ENCODE measurements at places on chromosomes 3 and 15.

GRCh38 chr15:88089024-88089620, 167.4 kb downstream of the NTRK3 start:
- DNase-seq, result no peak

DNA sequence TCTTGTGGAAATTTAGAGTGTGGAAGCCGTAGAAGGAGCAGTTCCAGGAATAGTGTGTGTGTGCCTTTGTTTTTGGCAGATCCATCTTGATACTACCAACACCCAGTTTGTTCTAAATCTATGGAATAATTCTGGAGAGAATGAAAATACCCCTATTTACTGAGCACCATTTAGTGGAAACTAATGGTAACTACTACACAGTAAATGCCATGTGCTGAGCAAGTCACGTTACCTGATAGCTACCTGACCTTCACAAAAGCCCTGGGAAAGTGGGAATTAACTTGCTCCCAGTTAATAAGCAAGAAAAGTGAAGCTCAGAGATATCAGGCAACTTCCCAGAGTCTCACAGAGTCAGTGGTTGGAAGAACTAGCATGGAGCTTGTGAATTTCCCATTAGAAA, 137.7 kb downstream of the ARPP21 start:
- DNase-seq, result no peak

DNA sequence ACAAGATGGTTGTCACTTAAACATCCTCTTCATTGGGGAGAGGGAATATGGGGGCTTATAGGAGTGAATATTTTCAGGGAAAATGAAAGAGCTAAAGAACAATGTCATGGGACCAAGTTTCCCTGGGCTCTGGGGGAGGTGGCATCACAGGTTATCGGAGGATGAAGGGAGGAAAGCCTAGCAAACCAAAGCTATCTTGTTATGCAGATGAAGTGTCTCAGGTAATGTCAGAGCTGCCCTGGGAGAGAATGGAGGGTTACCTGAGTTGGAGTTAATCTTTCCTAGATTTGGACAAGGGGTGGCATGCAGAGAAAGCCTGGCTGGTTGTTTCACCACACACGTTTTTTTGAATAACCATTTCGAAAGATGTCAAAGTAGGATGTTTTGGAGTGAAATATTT, 308.1 kb upstream of the ATP10A start:
- no peak for DNase-seq

DNA sequence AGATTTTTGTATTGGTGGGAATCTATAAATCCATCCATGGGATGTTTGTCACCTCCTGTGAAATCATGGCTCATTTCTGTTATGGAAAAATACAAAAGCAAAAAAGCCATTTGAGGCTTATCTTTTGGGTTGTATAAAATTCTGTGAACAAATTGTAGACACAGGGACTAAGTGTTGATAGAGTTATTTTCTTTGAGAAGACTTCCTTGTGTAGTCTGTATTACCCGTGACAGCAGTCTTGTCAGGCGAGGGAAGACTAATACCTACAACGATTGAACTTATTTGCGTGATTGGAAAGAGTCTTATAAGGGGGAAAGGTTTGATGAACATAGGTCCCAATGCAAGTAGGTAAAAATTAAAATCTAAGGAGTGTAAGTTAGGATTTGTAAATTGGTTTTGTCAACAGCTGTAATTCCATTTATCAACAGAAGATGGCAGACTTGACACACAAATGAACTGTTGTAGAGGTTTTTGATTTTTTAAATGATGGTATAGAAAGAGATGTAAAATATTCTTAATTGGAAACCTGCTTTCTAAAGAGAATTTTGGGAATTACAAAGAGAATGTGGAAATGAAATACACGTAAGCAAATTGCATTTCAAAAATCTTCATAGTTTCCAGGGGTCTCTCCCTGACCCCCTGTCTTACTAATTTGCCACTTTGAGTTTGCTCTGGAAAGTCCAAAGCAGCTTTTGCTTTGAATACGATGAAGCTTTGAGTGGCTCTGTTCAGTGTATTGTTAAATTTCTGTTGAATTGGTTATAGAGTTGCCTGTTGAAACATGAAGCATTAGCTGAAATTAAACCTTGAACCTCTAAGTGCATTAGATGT, 33.2 kb downstream of the SLC25A26 start:
- no peak for DNase-seq

DNA sequence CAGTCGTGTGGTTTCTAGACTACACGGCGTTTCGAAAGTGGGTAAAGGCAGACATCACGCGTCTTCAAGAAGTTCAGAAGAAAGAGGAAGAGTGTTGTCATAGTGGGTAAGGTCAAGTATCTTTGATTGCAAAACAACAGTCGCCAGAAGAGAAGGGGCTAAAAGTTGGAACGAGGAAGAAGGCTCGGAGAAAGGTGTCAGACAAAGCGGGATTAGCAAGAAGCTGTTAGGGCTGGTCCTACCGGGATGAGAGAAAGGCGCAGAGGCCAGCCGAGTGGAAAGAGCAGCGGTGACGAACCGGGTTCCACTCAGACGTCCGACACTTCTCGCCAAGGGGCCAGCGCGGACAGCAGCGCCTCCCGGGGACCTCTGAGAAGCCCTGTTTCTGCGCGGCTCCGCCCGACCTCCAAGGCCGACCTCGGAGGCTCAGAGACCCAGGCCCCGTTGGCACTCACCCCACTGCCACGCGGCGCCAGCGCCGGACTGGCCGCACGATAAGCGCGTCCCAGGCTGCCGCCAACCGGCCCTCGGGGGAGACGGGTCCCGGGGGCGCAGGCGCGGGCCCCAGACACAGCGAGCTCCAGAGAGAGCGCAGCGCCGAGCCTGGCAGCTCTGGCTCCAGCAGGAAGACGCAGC, 436 bp downstream of the ADPGK start:
- peak; percentile 49 for DNase-seq

- DNase-seq, result no peak
These were observed 217.4 kb upstream of the CD96 start for GRCh38 chr3:111324645-111325044.

DNA sequence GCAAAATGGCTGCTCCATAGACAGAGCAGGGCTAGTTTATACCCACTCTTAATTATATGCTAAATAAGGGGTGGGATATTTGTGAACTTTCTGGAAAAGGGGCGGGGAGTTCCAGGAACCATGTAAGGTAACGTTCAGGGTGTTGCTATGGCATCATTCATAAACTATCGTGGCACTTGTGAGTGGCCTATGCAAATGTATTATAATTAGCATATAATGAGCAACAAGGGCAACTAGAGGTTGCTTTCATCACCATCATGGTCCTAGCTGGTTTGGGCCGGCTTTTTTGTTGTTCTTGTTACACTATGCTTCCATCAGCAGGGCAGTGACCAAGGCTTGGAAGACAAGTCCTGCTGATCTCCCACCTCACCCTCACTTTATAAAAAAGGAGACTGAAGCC, 43.2 kb upstream of the FGD5 start:
- no peak for DNase-seq

DNA sequence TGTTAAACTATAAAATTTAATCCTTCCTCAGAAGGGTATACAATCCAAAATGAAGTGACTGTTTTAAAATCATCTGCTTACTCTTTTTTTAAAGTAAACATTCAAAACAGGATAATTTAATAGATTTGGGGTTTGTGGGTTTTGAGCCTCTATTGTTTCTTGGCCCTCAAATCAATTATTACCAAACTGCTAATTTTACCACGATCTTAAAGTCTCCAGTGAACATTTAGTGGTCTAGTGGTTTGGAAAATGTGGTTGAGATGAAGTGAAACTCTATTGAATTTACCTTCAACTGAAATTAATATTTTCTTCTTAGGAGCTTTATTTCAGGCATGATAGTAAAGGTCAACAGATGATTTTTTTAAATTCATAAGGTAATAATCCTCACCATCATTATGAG, 11.2 kb upstream of the ATP11B start:
- no peak for DNase-seq

GRCh38 chr3:108201258-108201657, 21.0 kb downstream of the IFT57 start:
- no peak for DNase-seq

- no peak for DNase-seq
These were observed 468.0 kb upstream of the GBE1 start for GRCh38 chr3:82229397-82229796.

GRCh38 chr15:35834866-35835265, 288.9 kb upstream of the DPH6 start:
- no peak for DNase-seq

- DNase-seq, result no peak
These were observed 235.8 kb upstream of the ARHGEF26 start for GRCh38 chr3:153885359-153885758.

DNA sequence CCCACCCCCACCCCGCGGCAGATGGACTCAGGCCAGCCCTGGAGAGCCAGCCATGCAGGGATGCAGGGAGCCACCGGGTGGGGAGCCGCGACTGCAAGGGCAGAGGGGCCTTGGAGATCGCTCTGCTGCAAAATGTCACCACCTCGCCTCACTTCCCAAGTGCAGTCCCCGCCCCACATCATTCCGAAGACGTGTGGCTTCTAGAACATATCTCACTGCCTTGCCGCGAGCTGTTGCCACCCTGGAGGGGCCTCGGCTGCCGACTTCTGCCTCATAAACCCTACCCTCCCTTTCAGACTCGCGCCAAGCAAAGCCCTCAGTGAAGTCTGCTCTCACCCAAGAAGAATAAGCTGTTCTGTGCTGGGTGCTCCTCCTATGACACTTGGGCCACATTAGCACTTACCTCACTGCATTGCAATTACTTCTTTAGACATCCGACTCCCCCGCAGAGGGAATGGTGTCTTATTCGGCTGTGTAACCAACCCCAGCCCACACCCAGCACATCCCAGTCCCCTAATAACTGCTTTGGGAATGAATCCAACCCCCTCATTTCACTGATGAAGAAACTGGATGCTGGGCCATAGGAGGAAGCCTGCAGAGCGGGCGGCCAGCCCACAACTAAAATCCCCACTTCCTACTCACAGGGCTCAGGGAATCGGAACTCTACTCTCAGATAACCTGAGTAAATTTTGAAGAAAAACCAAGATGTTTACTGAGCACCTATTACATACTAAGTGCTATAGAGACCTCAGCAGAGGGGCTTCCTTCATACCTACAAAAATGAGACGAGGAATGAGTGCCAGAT, 8.6 kb downstream of the TLE3 start:
- DNase-seq, result no peak

DNA sequence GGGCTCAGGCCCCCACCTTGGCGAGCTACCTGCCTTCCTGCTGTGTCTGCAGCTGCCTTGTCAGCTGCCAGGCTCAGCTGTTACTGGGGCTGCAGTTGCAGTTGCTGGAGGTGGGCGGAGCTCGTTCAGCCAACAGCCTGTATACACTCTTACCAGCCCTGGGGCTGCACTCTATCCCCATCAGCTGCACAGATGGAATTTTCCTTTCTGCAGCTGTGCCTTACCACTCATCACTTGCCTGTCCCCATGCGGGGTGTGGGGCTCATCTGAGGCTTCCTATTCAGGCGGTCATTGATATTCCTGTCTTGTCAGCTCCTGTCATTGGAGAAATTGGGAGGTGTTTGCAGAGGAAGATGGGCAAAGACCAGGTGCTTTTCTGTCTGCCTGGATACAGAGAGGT, 9.1 kb upstream of the SYN2 start:
- no peak for DNase-seq

GRCh38 chr3:25940935-25941334, 151.0 kb downstream of the OXSM start:
- DNase-seq, result no peak

- DNase-seq, result no peak
These were observed 753.4 kb upstream of the CFAP20DC start for GRCh38 chr3:59803268-59803667.

GRCh38 chr3:101484805-101485620, 28.0 kb downstream of the SENP7 start:
- DNase-seq, result no peak

DNA sequence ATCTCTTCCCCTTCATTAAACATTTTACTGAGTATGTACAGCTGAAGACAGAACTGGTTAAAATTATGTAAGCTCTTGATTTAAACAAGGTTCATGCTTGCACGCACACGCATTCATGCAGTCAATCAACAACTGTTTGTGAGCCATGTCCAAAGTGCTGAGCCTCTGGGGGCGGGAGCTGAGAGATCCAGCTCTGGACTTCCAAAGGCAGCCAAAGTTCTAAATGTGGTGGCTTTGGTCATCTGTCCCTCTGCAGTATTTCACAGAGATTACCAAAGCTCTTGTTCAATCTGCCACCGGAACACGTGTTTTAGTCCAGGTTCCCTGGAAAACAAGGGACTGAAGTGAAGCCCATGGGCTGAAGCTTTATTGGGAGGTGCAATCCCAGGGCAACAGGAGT, 52.4 kb upstream of the SNRPA1 start:
- DNase-seq, result no peak

DNA sequence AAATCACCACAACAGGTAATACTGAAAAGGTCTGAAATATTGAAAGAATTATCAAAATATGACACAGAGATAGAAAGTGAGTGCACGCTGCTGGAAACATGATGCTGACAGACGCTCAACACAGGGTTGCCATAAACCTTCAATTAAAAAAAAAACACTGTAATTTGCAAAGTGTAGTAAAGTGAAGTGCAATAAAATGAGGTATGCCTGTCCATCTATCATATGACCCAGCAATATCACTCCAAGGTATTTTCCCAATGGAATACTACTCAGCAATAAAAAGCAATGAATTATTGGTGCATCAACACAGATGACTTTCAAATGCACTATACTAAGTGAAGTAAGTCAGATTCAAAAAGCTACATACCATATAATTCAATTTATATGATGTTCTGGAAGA, 47.6 kb upstream of the SLC12A8 start:
- no peak for DNase-seq

- no peak for DNase-seq
These were observed 127.6 kb downstream of the RYR3 start for GRCh38 chr15:33438396-33438795.

GRCh38 chr3:45795882-45796765, at the start of gene SLC6A20:
SLC6A20 (minus strand) TSS chr3:45796536; CDS start chr3:45796419, 117 bp downstream.
- peak; percentile 35 for DNase-seq

DNA sequence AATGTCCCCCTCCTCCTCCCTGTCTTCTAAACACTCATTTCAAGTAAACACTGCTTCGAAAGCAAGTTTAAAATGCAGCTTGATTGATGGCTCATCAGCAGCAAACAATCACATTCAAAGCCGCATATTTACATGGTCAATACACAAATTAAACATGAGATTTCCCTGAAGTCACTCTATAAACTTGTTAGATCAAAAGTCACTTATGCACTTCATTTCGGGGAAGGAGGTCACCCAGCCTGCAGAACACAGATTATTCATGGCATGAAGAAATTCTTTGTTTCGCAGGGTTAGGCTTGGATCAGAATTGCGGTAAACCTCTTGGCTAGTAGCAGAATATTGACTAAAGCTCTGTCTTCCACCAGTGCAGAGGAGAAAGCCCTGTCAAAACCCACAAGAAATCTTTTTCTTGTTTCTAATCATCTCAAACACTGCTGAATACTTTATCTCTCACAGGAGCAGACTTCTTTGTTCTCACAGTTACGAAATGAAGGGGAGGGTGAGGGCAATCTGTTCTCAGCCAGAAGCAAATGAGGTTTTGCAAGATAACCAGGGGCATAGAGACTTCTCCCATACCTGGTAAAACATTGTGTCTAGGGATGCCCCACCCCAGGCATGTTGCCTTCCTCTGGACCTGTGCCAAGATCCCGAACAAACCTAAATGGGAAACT, 133.3 kb upstream of the CHL1 start:
- DNase-seq, result no peak

GRCh38 chr3:109336291-109336861, 970 bp downstream of the DPPA4 start:
- no peak for DNase-seq

GRCh38 chr15:43941555-43941954, 114.8 kb downstream of the WDR76 start:
- DNase-seq, result no peak

- DNase-seq, result no peak
These were observed 193.6 kb downstream of the EPHA3 start for GRCh38 chr3:89300981-89301380.

GRCh38 chr15:89043031-89044002, 44.9 kb upstream of the ABHD2 start:
- DNase-seq, result no peak

- no peak for DNase-seq
These were observed 23.5 kb downstream of the MYH15 start for GRCh38 chr3:108486941-108487340.

Data from stimulated activated CD4-positive, alpha-beta T cell treated with anti-CD3 and anti-CD28 coated beads, Interleukin-2, amount 100 ng/mL, for 24 hours (primary cell).